ENCODE measurements at places on chromosomes 5 and 9.
A peak's percentile ranks its signal among the peaks of the same experiment; 100 is the strongest.

GRCh38 chr5:172556971-172557461 lies 84.0 kb upstream of the NEURL1B start:
- DNase-seq, result peak; percentile 33

DNA sequence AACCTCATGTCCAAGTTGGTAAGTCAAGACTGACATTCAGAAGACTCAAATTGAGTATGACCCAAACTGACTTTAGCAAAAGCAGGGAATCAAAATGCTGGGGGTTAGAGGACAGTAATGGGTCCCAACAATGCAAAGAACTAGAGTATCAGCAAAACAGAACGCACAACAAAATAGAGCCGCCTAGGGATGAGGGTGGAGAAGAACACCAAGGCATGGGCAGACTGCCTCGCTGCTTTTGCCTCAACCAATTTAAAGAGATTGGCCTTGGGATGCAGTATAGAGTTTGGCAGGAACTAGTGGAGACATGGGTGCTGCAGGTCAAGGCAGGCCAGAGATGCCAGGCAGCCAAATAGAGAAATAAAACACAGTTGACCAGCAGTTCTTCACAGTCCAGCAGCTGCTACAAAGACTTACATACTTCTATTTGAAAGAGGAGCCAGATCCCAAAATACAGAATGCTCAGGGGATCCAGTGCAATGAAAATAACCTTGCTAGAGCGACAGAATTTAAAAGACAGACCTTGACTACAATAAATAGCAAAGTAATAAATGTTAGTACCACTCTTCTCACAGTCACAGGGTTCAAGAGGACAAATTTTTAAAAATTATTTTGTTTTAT lies 83.9 kb upstream of the NIPBL start:
- DNase-seq, result no peak

GRCh38 chr5:32168460-32169033 lies 5.6 kb downstream of the GOLPH3 start:
- no peak for DNase-seq

GRCh38 chr9:112188884-112189283 lies 13.8 kb upstream of the SUSD1 start:
- no peak for DNase-seq

DNA sequence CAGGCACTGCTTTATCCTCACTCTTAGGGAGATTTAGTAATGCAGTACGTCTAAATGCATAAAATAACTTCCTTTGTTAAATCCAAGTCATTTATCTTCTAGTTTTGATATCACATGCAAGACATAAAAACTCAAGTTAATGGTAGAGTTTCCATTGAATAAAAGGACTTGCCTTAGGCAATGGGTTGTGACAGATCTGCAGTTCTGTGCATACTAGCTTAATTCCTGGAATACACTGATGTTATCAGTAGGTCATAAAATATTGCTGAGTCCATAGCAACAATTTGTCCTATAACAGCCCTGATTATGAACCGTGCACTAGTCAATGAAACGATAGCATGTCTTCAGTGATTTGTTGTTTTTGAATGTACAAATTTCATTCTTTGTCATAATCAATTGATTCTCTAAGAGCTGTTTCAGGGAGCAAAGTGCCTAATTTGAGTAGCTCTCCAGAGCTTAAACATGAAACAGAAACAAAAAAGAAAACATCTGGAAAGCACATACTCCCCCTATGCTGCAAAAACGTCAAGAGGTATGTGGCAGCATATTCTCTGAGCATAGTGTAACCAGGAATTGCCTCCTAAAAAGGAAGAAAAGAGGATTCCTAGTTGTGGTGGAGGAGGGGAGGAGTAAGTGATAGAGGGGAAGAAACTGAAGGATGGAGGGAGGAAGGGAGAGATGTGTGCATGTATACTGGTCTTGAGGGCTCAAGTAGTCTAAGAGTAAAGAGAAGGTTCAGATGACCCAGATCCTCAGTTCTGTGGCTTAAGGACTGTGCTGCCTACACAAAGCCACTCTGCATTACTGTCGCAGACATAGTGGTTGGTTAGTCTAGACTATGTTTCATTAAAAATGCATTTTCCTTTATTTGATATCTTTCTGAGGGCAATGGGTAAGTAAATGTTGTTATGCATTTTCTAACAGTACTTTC lies 589.2 kb downstream of the PRR16 start:
- DNase-seq, result no peak
